ENCODE measurements at places on chromosomes 16 and 17.
A peak's percentile ranks its signal among the peaks of the same experiment; 100 is the strongest.

DNA sequence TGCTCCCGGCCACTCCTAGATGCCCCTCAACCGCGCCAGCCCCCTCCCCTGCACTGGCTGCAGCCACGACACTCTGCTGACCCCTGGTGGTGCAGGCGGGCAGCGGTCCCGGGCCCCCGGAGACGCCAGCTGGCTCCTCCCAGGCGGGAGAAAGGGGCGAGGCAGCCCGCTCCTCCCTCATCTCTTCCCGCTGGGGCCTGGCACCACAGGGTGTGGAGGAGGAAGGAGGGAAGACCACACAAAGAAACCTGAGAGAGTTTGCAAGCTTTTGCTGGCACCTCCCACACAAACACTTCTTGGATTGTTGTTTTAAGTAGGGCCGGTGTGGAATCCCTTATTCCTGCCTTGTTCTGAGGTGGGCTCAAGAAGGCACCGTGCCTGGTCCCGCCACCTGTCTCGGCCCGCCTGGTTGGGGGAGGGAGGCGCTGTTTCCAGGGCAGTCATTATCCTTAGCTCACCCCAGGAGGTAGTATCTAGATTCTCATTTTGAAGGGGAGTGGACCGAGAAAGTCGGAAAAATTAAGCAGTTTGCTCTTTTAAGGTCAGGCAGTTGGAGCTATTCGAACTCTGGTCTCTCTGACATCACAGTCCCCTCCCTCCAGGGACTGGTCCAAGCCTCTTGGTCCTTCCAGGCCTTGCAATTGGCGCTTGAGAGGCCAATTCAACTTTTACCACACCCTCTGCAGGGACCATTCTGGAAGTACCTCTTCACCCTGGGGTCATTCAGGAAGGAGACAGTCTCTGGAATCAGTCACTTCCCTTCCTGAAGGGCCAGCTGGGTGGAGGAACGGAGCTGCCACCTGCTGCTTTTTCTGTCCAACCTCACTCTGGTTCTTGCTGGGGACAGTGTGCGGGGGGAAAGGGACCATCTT, 959 bp upstream of the ANKRD13B start:
- DNase-seq = peak; percentile 92

DNA sequence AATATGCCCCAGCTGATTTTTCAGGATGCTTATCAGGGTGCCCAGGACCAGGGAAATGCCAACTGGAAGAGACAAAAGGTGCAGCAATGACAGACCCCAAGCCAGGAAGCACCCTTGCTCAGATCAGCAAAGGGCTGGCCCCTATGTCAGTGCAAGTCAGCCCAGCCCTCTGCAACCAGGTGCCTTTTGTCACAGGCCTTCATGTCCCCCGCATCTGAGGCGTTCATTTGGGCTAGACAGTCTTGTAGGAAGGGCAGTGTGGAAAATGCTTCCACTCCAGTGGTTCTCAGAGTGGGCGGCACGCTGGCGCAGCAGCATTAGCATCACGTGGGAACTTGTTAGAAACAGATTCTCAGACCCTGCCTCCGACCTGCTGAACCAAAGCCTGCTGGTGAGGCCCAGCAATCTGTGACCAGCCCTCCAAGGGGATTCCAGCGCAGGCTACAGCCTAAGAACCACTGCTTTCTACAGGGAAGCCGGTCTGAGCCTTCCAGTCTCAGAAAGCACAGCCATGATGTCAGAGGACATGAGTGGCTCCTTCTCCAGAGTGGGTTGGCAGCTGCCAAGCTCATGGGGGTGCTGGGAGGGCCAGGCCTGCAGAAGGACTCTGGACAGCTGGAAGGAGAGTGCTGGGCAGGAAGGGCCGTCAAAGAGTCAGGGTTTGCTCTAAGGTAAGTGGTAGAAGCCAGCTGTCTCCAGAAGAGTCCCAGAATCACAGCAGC, 13.1 kb downstream of the SLC47A2 start:
- DNase-seq = no peak

- DNase-seq = peak; percentile 82
Measured at GRCh38 chr16:84144859-84145639, at the start of the genes DNAAF1 and HSDL1. DNAAF1 (plus strand) TSS chr16:84145308; CDS start chr16:84145441, 133 bp downstream. HSDL1 (minus strand) TSS chr16:84145177; CDS start chr16:84131321, 13,856 bp downstream.

GRCh38 chr17:81805707-81806460, 1.9 kb downstream of the GCGR start:
- no peak for DNase-seq

DNA sequence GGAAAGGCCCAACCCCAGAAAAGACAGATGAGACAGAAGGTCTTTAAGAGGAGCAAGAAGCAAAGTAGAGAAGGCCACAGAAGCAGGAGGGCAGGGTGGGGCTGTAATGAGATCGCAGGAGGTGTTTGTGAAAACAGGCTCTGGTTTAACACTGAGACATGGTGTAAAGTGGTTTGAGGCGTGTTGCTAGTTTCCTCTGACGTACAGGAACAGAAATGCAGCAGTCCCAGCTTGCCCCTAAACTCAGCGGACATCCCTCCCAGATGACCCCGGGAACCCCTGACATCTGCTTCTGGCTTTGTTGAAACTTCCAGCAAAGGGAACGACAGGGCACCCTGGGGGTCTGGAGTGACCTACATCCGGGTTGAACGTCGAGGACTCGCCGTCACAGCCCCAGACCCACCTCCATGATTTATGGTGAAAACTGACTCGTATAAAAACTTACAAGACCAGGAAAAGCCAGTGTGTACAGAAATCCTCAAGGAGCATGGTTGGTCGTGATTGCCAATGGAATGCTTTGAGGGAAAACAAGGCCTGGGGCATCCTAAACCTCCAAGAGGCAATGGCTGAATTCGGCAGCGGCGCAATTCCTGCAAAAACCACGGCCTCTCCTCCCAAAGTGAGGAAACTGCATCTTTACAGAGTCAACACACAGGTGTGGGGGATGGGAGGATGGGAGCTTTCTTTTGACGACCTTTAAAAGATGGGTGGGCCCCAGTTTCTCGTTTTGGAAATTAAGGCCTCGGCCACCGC, 25.8 kb downstream of the LITAF start:
- DNase-seq = no peak

DNA sequence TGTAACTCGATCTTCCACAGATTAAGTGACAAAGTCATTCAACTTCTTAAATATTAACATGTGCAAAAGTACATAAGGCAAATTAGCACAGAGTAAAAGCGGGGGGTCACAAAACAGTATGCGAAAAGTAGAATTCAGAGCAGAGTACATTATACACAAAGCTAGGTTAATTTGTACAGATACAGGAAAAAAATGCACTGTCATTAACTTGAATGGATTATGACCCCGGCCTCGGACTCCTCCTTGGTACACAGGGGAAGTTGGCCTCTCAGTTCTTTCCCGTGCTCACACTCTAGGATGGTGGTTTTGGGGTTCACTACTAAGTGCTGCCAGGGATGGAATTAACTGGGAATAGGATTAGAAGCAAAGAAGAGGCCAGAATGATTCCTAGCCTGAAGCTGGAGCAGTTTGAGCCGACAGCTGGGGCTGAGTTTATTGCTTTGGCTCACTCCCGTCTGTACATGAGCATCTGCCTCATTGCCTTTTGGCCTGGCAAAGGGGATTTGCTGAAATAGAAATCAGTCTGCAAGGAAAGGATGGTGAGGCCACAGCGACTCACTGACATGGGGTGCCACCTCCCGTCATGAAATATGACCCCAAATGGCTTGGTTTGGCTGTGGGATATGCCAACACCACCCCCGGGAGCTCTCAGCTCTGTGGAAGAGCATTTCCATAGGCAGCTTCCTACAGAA, 23.6 kb downstream of the NTN1 start:
- no peak for DNase-seq
